Mesenteric fat pad (tissue), 1 donor: ENCODE measurements at places on chromosomes 6 and 20.

DNA sequence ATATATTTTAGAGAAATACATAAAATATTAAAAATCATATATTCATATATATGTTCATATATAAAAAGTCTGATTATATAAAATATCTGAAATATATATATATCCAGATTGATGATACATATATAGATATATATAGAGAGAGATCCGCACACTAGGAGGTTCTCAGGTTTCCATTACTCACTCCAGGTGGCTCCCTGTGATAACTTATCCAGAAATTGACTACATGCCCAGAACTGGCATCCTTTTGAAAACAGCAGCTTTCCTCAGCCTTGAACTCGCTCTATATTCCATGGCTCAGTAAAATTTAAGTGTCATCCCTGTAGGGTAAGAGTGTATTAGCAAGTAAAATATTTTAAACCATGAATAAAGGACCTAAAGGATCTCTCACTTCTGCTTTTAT, 206.8 kb downstream of the TINAG start:
- no peak for DNase-seq

- no peak for DNase-seq
Measured at GRCh38 chr20:14295770-14296309, 41.6 kb downstream of the FLRT3 start.

DNA sequence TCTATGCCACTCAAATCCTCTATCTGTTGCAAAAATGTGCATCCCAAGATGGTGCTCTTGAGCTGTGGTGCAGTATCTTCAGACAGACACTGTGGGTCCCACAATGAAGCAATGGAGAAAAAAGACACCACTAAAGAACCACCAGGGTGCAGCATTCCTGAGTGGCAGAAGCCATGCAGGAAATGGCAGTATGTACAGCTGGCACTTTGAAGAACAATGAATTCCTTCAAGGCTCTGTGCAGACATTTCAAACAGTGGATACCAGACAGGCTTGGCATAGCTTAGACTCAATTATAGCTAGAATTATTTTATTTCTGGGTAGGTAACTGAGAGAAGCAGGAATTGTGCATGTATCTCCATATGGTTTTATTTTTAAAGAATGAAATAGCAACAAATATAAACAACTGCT, 24.0 kb upstream of the HDAC2 start:
- no peak for DNase-seq

DNA sequence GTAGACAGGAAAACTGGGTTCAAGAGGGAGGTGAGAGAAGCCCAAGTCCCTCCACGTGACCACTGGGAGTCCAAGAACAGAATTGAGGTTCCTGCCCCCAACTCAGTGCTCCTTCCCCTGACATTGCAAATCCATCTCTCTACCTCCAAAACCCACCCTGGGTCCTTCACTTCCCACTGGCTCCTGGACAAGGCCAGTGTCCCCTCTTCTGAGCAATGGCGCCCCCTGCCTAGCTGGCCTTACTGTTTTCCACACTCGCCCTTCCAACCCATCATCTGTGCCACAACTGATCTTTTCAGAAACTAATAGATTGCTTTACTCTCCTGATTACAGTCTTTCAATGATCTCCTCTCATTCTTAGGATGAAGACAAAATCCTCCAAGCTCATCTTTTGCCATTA, 200.3 kb downstream of the ANKRD60 start:
- DNase-seq: peak; percentile 60
